ENCODE measurements at places on chromosomes 11 and 22.

- no peak for DNase-seq
These were observed 979 bp downstream of the ZBED5 start for GRCh38 chr11:10856689-10857458.

- no peak for DNase-seq
These were observed 1.4 kb upstream of the OR52M1 start for GRCh38 chr11:4543561-4543960.

DNA sequence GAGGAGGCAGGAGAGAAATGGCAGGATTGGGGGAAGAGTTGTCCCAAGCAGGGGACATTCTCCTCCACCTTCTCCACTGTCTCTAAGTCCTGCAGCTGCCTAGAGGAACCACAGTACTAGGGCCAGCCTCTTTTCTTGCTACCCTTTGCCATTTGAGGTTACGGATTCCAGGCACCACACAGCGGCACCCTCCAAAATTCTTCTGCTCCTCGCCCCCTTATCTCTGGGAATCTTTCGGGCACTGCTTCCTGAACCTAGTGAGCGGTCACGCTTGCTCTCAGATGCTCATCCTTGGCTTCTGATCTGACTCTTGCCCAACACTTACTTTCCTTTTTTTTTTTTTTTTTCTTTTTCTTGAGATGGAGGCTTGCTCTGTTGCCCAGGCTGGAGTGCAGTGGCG is 26.6 kb upstream of the XBP1 start:
- no peak for DNase-seq

DNA sequence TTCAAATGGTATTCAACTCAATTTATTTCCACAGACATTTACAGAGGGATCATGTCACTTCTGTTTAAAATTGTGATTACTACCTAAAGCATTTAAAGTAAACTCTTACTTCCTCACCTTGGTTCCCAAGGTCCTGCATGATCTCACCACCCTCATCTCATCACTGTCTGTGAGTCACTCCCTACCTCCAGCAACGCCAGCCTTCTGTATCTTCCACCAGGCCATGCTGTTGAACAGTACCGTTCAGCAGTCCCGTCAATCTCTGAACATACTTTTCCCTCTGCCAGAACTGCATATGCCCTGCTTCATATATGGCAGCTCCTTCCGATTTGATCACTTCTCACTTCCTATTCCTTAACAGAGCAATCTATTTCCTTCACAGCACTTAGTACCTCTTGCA is 2.0 kb downstream of the FBXO3 start:
- no peak for DNase-seq

DNA sequence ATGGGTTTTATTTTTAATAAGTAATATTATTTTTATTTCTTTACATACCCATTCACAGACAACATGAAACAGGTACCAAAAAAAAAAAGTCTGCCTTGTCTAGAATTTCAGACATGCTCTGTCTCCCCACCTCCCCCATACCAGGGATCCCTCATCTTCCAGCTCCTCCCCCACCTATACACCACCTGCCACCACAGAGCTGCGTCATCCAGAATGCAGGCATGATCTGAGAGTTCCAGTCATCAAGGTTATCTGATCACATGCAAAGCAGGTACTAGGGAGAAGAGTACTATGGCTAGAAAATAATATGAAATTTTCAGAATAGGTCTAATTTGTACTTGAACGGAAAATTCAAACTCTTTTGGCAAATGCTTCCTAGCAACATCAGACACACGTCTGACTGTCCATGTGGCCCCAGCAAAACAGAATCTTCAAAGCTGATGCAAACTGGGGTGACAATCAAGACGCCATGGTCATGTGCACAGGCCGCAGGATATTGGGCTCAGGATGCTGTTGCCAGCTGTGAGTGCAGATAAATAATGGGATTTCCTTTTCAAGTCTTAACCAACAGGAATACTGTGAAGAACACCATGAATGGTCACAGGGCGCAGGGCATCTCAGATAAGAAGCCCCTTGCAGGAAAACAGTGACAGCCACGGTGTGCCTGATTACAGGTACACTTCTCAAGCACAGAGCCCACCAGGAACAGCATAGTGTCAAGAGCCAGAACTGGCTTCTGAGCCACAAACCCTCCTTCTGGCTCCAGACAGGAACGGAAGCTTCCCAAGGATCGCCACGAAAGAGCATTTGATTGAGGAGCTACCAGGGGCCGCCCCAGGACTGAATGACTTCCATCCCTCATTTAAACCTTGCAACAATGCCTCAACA is 169.5 kb downstream of the EFCAB6 start:
- DNase-seq: no peak

DNA sequence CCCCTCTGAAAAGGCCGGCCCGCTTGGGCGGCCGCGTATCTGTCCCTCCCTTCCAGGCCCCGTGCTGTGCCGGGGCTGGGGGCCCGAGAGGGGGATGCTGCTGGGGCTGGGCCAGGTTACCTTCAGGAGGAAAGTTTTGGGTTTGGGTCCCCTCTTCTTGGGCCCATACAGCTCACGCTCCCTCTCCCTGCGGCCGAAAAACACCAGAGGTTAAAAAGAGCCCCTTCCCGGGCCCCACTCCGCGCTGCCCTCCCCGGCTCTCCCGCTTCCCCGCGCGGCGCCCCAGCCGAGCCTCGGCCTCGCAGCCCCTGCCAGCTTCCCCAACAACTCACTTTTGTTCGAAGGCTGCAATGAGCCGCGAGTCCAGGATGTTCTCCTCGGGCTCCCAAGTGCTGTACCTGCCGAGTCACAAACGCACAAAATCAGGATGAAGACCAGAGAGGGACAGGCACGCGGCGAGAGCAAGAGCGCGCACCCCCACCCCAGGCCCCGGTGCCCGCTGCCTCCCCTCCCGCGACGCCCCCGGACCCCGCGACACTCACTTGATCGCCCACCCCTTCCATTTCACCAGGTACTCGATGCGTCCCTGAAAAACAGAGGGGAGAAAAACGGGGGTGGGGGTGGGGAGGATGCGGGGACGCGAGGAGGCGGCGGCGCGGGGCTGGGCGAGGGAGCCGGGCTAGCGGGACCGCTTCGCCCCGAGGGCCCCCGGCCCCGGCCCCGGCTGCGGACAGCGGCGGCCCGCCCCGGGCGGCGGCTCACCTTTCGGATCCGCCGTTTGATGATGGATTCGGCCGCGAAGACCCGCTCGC is 450 bp downstream of the CBX6 start:
- no peak for DNase-seq

DNA sequence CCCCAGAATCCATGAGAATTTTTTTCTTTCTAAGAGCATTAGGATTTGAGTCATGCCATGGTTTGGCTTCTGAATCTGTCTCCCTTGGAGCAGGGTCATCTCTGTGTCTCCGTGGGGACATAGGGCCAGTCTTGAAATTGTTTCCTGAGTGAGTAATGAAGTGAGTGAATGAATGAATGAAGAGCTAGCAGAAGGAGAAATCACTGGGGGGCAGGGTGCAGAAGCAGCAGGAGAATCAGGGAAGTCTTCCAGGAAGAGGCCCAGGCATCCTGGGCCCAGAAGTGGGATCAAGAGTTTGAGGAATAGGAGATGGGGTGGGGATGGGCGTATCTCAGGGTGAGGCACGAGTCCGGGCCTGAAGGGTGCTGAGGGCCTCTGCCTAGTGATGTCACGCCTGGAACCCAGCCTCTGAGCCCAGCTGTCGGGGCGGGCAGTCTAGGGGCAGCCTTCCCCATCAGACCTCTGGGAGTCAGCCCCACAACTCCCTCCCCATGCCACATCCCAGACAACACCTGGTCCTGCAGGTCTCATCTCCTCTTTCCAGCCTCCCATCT is 12.5 kb upstream of the MGAT3 start:
- DNase-seq: no peak

DNA sequence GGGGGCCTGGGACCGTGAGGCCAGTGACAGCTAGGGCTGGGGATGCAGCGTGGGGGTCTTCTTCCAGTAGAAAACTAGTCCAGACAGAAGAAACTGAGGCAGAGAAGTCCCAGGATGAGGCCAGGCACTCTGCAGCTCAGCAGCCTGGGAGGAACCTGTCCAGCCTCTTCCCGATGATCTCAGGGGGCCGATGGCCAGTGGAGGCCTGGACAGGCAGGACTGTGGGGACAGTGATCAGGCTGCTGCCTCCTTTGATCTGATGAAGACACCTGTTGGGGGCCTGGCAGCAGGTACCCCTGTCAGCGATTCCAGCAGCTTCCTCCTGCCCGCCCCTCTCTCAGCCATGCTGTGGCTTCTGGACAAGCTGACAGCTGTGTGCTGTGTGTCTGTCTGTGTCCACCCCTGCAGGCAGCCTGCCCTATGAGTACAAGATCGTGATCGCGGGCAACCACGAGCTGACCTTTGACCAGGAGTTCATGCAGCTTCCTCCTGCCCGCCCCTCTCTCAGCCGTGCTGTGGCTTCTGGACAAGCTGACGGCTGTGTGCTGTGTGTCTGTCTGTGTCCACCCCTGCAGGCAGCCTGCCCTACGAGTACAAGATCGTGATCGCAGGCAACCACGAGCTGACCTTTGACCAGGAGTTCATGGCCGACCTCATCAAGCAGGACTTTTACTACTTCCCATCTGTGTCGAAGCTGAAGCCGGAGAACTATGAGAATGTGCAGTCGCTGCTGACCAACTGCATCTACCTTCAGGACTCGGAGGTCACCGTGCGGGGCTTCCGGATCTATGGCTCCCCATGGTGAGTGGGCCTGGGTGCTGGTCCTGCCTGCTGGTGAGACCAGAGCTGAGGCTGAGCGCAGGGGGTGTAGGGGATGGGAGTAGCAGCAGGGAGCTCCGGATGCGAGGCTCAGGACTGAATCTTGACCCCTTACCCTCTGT is 62.6 kb downstream of the MPPED1 start:
- DNase-seq: no peak

- no peak for DNase-seq
These were observed at the start of gene VSIG10L2 for GRCh38 chr11:125945797-125946520. Gene VSIG10L2 (plus strand): TSS chr11:125946044. CDS start chr11:125946056, 12 bp downstream.

- DNase-seq: no peak
These were observed 324.4 kb downstream of the MN1 start for GRCh38 chr22:27477171-27477570.

DNA sequence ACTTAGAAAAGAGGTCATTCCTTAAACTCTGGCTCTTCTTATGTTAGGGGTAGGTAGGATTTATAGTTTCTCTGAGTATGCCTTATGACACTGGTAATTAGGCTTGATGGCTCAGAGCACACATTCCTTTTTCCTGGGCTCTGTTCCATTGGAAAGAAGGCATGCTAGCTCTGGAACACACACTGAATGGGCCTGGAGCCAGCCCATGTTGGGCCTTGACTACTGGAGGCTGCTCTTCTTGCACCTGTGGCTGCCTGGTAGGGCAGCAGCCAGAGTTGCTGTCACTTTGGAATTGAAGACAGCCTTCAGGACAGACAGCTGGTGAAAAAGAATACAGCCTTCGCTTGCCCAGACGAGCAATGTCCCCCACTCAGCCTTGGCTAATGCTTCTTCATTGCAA is 18.2 kb downstream of the MCAM start:
- no peak for DNase-seq

- no peak for DNase-seq
These were observed 2.2 kb downstream of the GANAB start for GRCh38 chr11:62644220-62644619.

DNA sequence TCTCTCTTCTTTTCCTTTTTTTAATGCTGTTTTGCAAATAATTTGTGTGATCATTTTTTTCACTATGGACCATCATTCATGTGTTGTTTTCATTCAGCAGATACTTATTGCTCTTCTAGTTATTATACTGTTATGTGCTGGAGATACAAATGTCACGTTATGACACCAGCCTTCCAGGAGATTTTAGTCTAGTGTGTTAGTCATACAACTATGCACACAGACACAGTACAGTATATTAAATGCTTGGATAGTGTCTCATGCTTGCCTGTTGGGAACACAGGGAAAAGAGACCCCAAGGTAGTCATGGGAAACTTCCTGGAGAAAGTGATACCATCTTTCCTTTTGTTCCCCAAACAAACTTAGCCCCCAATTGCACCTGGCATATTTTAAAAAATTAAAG is 116.1 kb downstream of the UVRAG start:
- no peak for DNase-seq

- DNase-seq: no peak
These were observed 26.8 kb downstream of the TNRC6B start for GRCh38 chr22:40204321-40205116.

GRCh38 chr11:65401073-65401802 is 14.8 kb downstream of the FRMD8 start:
- no peak for DNase-seq

DNA sequence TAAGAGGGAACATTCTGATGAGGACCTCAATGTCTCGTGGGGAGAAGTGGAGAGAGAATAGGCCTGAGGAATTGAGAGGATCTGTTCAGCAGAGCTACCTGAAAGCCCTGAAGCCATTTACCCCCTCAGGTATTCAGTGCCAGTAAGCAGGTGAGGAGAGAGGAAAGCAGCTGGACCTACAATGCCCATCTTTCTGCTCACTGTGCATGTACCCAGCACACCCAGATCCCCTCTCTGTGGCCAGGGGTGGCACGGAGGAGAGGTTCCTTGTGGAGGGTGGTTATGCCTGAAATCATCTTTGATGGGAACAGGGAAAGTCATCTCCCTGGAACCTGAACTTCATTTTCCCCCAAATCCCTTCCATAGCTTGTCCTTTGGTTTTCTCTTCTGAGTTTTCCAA is 277.8 kb upstream of the B3GAT1 start:
- no peak for DNase-seq

DNA sequence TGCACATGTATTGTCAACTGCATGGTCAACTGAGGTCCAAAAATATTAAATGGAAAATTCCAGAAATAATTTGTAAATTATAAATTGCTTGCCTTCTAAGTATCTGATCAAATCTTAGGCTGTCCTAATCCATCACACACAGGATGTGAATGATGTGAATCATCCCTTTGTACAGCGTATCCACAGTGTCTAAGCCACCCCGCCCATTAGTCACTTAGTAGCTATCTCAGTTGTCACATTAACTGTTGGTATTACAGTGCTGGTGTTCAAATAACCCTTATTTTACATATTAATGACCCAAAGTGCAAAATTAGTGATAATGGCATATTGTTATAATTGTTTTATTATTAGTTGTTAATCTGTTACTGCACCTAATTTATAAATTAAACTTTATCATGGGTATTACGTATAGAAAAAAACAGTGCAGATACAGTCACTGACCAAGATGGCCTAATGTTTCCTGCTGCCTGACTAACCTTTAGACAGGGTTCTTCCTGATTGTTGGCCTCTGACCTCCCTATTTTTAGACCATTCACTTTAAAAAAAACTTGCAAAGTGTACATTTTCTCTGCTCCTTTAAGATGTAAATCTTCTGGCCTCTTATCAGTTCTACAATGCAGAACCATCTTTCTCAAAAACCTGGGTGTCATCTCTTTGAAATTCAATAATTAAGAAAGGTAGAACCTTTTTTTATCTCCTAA is 2.9 kb upstream of the SVIP start:
- no peak for DNase-seq

DNA sequence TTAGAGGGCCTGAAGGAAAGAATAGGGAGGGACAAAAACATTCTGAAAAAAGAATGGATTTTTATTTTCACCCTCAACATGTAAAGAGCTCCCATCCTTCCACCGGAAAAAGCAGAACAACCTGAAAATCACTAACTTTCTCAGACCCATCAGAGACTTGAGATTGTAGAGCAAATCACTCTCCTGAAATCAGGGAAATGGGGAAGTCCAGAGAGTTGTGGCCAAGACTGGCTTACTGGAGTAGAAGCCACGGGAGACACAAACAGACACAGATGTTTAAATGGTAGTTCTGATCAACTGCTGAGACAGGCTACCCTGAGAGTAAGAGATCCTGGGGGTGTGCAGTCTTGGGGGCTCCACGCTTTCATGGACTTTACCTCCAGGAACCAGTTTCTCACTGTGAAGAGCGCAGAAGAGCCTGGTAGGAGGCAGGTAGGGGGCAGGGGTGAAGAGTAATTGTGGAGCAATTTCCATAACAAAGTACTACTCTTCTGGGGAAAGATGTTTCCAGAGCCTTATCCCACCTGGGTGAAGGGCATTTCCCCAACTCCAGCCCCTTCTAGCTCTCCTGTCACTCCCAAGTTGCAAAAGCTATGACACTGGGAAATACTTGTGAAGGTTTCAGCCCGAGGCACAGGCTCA is 47.1 kb downstream of the ASCL2 start:
- DNase-seq: no peak

All from stimulated activated CD8-positive, alpha-beta memory T cell treated with anti-CD3 and anti-CD28 coated beads, Interleukin-4, amount 100 ng/mL, for 24 hours (primary cell).